NCI-H69 (cell line): ENCODE measurements at places on chromosomes 5 and 9.

DNA sequence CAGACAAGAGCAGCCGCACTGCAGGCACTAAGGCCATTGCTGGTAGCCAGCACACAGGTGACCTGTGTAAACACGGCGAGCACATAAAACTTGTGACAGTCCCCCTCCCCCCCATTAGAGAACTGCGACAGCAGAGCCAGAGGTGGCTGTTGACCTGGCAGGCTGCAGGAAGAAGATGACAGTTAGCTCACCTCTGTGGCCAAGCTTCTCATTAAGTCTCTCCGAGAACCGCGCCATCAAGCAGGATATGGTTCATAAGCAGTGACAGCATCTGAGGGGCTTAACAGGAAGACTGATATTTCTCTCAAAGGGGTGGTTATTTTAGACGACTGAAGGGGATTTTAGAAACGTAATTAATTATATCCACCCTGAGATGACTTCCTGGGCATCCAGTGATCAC, 5.2 kb downstream of the SURF4 start:
- DNase-seq = no peak

DNA sequence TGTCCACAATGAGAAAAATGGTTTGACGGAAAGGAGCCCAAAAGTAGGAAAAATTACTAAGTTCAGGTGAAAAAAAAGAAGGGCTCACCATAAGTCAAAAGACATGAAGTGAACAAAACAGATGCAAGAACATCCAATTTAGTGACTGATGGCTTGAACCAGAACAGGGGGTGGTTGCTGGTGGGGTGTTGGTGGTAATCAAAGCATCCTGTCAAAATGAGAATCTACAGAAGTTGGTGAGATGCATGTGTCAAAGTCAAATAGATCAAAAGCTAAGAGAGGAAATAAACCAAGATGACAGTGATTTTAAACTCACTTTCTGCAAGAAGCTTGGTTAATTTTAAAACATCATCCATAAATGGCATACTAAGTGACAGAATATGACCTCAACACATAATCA, 117.4 kb downstream of the MLLT3 start:
- no peak for DNase-seq

- peak; percentile 37 for DNase-seq
These were observed 1992.3 kb downstream of the MAT2B start for GRCh38 chr5:165497707-165498106.

DNA sequence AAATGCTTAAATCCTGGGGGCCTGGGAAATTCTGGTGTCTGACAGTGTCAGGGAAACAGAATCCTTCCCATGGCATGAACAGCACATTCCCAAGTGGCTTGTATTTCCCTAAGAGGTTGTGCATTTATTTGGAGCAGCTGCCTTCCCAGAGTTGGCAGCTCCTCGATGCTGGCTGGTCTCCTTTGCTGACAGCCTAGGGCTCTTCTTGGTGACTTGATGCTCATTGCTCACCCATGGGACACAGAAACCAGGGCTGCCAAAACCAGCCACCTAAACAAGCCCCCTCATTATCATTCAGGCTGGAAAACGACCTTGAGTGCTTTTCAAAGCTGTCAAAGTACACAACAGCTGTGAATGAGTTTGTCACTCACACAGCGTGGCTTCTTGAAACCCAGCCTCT, 24.2 kb downstream of the ENHO start:
- DNase-seq = peak; percentile 69

- DNase-seq = no peak
These were observed 514.2 kb upstream of the ACO1 start for GRCh38 chr9:31870276-31870675.

DNA sequence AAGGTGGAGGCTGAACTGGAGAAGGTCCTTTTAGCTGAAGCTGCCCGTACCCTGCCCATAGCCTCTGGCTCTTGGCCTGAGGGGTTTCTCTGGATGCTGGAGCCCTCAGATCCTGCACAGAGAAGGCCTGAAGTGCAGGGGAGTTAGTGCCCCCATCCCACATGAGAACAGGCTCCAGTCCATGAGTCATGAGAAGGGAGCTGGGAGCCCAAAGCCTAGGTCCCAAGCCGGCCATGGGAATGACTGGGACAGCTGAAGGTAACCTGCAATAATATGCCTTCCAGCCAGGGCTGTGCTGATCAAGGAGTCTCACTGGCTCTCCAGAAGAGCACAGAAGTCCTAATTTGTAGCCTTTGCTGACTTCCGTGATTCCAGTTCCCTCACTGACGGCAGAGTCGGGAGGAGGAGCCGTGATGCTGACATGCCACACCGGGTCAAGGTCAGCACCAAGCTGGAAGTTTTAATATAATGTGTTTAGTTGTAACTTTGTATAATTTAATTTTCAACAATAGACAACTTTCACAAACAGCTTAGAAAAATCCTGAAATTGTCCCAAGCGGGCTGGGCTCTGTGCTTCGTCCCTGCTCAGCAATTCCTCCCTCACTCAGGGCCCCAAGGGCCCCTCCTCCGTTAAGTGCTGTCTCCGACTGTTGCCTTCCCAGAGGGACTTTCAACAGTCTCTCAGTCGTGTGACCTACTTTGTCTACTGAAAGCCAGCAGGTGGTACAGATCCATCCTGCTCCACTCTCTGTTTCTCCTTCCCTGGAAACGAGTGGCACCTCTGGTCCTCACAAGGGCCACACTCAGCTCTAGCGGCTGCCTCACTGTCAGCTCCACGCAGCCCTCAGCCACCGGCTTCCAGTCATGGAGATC, 387.8 kb downstream of the GADD45G start:
- DNase-seq = peak; percentile 59

GRCh38 chr9:87944682-87945081, 26.9 kb downstream of the SPATA31C1 start:
- no peak for DNase-seq

DNA sequence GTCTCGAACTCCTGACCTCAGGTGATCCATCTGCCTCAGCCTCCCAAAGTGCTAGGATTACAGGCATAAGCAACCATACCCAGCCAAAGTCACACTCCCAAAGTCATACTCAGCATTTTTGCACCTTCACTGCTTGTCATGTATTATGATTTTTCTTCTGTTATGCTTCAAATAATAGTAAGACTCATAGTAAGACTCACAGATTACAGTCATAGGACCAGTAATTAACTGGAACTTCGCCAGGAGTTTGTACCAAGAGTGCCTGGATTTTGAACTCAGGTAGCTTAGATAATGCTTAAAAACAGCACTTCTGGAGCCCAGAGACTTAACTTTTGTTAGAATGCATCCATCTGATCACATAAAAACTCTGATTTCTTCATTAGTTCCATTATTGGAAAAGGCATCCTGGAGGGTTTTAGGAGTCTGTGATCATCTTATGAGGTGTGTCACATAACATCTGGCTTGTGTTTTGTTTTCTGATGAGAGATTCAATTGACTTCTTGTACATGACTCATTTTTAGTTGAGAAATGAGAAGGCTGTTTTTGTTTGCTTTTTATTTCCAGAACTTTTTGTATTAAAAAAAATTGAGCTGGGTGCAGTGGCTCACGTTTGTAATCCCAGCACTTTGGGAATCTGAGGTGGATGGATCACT, 131.5 kb downstream of the ADAMTS19 start:
- no peak for DNase-seq

GRCh38 chr9:116483622-116484491, 203.2 kb upstream of the TRIM32 start:
- no peak for DNase-seq

- DNase-seq = peak; percentile 45
These were observed 34.9 kb upstream of the PPP3R2 start for GRCh38 chr9:101629636-101630035.

- peak; percentile 95 for DNase-seq
These were observed 1.9 kb upstream of the FIBCD1 start for GRCh38 chr9:130940693-130941576.

- DNase-seq = no peak
These were observed 13.7 kb downstream of the CAST start for GRCh38 chr5:96675882-96676281.

- no peak for DNase-seq
These were observed 64.2 kb downstream of the RFK start for GRCh38 chr9:76330034-76330433.

- peak; percentile 23 for DNase-seq
These were observed 27.6 kb downstream of the DIMT1 start for GRCh38 chr5:62376064-62376463.

DNA sequence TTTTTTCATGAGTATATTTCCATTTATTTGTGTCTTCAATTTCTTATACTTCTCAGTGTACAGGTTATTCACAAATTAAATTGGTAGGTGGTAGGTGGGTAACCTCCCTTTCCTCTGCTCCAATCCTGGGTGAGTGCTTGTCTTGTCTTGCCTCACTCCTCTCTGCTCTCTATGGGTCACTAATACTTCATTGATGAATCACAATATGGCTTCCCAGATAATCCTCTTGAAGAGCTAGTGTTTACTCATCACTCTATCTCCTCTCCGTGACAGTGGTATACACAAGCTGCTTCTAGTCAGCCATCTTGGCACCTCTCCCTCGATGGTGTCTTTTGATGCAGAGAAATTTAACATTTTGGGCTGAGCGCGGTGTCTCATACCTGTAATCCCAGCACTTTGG, 331.8 kb upstream of the NMUR2 start:
- no peak for DNase-seq

- no peak for DNase-seq
These were observed 165.9 kb downstream of the SH3GL2 start for GRCh38 chr9:17744786-17745185.

DNA sequence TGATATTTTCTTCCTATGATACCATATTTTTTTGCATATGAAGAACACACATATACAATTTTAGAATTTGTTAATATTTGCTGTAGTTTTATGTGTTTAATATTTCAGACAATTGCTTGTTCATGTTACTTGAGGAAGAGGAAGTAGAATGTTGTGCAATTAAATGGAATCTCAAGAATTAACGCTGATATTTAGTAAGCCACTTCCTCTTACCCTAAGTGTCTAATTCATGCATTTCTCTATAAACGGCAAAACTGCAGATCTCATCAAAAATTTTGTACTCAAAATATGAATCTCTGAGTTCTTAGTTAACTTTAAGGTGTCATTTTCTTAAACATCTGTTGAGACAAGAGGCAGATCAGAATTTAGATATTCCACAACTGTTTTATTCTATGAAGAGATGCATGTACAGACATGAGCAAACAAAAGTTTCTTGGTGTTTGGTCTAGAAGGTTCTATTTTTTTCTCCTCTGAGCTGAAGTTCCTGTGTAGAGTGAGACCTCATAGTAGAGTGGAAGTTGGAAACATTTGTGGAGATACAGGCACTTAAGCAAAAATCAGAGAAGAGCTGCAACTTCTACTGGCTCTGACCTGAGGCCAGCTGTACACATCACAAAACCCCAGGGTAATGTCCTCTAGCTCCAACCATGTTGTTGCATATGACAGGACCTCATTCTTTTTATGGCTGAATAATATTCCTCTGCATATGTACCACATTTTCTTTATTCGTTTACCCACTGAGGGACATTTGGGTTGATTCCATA, 16.6 kb upstream of the TGFBI start:
- no peak for DNase-seq

GRCh38 chr5:42879291-42879690, 67.6 kb upstream of the SELENOP start:
- DNase-seq = no peak

GRCh38 chr9:77449240-77450084, 198.7 kb downstream of the GNA14 start:
- DNase-seq = no peak

GRCh38 chr5:90307782-90308181, 101.8 kb downstream of the CETN3 start:
- no peak for DNase-seq

DNA sequence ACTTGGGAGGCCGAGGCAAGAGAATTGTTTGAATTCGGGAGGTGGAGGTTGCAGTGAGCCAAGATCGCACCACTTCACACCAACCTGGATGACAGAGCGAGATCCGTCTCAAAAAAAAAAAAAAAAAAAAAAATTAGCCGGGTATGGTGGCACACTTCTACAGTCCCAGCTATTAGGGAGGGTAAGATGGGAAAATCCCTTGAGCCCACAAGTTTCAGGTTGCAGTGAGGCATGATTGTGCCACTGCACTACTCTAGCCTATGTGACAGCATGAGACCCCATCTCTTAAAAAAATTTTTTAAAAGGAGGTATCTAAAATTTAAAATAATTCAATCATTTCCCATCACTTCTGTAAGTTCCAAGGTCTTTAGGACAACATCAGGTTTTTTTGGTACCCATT, 26.0 kb downstream of the PSIP1 start:
- DNase-seq = no peak

DNA sequence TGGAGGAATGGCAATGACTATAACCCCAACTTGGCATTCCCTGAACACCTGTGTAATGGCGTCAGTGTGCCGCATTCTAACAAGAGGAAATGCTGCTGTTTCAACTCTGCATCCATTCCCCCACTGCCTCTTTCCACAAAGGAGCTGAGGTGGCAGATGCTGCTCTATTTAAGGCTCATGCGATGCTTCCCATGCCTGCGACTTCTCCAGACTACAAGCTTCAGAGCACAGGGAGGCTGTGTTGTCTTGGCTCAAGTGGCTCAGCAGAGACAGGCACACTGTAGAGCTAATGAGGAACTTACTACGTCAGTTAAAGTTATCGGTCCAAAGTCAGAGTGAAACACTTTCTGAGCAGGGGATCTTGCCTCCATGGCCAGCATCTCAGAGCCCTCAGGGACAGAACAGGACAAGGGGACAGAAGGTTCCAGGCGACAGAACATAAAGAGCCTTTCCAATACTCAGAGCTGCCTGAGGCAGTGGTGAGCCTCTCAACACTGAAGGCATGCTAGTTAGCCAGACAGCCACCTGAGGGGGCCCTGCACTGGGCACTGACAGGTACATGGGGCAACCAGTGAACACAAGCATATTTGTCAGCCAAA, 21.8 kb downstream of the TNIP1 start:
- no peak for DNase-seq

GRCh38 chr9:118059484-118060278, 355.5 kb downstream of the TLR4 start:
- DNase-seq = peak; percentile 42

DNA sequence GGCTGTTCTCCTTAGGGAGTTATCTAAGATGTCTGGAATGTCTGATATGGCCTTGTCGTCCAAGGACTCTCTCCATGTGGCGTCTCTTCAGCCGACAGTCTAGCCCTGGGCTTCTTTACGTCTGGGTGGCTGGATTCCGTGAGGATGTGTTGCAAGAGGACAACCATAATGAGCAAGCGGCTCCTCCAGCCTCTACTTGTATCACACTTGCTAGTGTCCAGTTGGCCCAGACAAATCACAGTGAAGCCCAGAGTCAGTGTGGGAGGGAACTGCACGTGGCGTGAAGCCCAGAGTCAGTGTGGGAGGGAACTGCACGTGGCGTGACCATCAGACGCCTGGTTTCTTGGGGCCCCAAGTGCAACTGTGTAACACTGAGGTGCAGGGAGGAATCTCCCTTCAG, 61.1 kb downstream of the COL23A1 start:
- no peak for DNase-seq
